GM23338 (cell line): ENCODE measurements at places on chromosomes 4 and X. TPM values are rescaled to one million over a fixed set of nuclear protein-coding genes. Genes with fewer than 3 reads are reported as not detected.

GRCh38 chr4:150152766-150153165 lies 74.5 kb downstream of the DCLK2 start:
- no peaks in the 10 kb centered on the region for H3K4me1 ChIP-seq
- DNase-seq, result no peak
- H3K4me3 ChIP-seq, result no peak overlapping the region
- H3K27ac ChIP-seq, result no peak overlapping the region
- no peaks in the 10 kb centered on the region for H3K36me3 ChIP-seq

DNA sequence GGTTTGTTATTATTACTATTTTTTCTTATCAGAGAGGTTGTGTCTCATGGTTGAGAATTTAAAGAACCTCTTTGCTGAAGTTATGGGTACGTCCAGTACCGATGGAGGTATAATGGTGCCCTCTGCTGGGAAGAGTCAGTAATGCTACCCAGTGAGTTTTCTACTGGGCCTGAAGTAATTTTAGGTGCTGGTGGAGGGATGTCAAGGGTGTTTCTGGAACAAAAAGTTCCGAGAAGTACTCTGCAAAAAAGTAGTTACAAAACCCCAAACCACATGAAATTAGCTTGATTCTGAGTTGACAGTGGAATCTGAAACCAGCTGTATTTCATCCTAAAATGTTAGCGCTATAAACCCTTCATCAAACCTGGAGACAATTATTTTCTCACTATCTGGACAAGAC lies 102.5 kb upstream of the MID1 start:
- H3K4me1 ChIP-seq, result peaks cover 5% of the 10 kb centered on the region; the same call in 1 of the 2 replicates
- H3K36me3 ChIP-seq, result no peaks in the 10 kb centered on the region
- H3K4me3 ChIP-seq, result no peak overlapping the region
- DNase-seq, result peak; percentile 71

GRCh38 chr4:99886146-99886545 lies 8.1 kb downstream of the LAMTOR3 start:
- no peak for DNase-seq
- no peak overlapping the region for H3K4me3 ChIP-seq
- H3K36me3 ChIP-seq, result no peaks in the 10 kb centered on the region
- H3K4me1 ChIP-seq, result no peaks in the 10 kb centered on the region
- H3K27me3 ChIP-seq, result no peaks in the 10 kb centered on the region

DNA sequence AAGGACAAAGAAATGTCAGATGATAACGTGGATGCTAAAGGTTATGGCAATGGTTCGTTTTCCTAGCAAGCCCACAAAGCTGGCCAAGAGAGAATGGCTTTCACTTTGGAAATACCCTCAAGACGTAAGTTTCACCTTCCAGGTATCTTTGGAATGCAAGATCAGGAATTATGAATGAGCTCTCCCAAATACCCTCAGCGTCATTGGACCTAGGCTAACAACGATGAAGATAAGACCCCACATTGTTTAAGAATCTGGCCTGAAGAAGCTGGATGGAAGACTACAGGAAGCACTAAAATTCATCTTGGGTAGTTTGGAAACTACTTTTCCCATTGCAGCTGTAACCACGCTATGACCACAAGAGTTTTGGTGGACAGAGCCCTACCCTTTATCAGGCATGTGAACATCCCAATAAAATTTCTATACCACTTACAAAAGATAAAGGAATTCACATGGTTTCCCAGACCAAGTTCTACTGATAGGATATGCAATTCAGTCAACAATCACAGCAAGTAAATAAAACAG lies 111.9 kb downstream of the KDR start:
- no peak overlapping the region for H3K27ac ChIP-seq
- no peak for DNase-seq
- H3K4me1 ChIP-seq, result peaks cover 7% of the 10 kb centered on the region; the same call in 1 of the 2 replicates

- H3K36me3 ChIP-seq, result no peaks in the 10 kb centered on the region
- DNase-seq, result no peak
- peaks cover 20% of the 10 kb centered on the region; the same call in 1 of the 2 replicates for H3K4me1 ChIP-seq
- H3K27me3 ChIP-seq, result no peaks in the 10 kb centered on the region
- no peak overlapping the region for H3K27ac ChIP-seq
- no peak overlapping the region for H3K4me3 ChIP-seq
Observed at GRCh38 chr4:145003675-145004074, 94.3 kb downstream of the ANAPC10 start.

DNA sequence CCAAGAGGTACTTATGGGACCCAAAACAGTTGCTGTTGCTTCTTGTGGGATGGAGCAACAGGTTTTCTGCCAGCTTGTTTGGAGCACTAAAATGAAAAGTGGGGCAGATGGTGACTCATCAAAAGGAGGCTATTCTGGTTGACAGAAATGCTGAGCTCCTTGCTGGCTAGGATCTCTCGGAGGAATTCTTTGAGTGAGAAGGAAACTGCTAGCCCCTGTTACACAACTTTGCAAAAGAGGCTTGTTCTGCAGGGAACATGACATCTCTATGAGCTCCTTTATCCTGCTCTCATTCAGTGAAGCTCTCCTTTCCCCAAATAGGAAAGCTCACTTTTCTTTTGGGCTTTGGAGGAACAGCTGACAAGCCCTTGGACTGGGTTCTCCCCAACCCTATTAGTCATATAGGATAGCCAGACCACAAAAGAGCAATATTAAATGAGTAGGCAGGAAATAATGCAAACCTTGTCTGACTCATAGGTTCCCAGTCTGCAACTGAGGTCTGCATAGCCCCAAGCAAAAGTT lies 108.3 kb downstream of the CDS1 start:
- peak; percentile 16 for DNase-seq
- H3K27me3 ChIP-seq, result no peaks in the 10 kb centered on the region
- H3K4me1 ChIP-seq, result peaks cover 9% of the 10 kb centered on the region
- no peak overlapping the region for H3K4me3 ChIP-seq

- no peak for DNase-seq
- H3K27me3 ChIP-seq, result no peaks in the 10 kb centered on the region
- no peaks in the 10 kb centered on the region for H3K36me3 ChIP-seq
- no peak overlapping the region for H3K4me3 ChIP-seq
Observed at GRCh38 chr4:125072269-125072668, 242.5 kb upstream of the FAT4 start.

- no peaks in the 10 kb centered on the region for H3K27me3 ChIP-seq
- H3K36me3 ChIP-seq, result no peaks in the 10 kb centered on the region
- no peak overlapping the region for H3K27ac ChIP-seq
- no peak for DNase-seq
- H3K4me3 ChIP-seq, result no peak overlapping the region
Observed at GRCh38 chr4:108213308-108213707, 44.6 kb upstream of the LEF1 start.

MAGEC2 gene
- not detected in 2 replicates for total RNA-seq
